Suprapubic skin (tissue), 4 donors: ENCODE measurements at places on chromosomes 6 and 20. TPM values are rescaled to one million over a fixed set of nuclear protein-coding genes. Genes with fewer than 3 reads are reported as not detected.

Gene NCOA5
- 23.2 TPM for total RNA-seq

Gene CGA
- total RNA-seq, result not detected

Gene BMP7
- total RNA-seq, result 32.9 TPM

DNA sequence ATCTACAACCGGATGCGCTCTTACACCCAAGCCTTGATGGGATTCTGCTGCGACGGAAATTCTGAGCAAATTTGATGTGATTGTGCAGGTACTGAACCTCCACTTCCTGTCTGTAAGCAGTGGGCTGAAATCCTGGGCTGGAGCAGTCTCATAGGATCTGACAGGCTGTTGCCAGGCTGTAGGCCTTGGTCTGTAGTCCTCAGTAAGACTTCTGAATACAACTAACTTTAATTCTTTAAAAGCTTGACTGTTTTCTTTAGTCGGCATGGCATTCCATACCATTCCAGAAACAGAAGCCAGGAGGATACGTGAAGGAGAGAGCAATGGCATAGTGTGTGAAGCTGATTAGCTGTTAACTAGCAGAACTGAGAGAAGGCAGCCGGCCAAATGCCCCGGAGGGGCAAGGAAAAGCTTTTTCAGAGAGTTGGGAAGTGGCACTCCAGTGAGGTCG is 68.3 kb downstream of the ADTRP start:
- no peak overlapping the region for H3K4me3 ChIP-seq
- no peak for DNase-seq
- H3K4me1 ChIP-seq, result peaks cover 25% of the 10 kb centered on the region
- no peaks in the 10 kb centered on the region for H3K27me3 ChIP-seq
- no peaks in the 10 kb centered on the region for H3K36me3 ChIP-seq

DNA sequence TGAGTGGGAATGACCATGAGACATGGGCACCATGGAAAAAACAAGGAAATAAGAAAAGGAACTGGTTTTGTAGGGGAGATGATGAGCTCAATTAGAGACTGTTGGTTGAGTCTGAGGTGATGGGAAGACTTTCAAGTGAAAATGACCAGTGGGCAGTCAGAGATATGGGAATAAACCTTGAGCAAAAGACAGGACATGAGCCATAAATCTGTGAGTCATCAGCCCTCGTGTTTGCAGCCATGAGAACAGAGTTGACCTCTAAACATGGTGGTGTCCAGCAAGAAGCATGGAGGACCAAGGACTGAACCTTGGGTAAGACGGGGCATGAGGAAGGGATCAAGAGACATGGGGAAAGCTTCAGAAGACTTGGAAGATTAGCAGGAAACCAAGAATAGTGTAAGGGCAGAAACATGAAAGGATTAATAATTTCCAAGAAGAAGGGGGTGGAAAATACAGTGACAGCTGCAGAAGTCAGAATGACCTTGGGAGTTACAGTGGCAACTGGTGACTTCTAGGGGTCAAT is 280.6 kb upstream of the PRDM1 start:
- H3K4me3 ChIP-seq, result no peak overlapping the region
- H3K36me3 ChIP-seq, result no peaks in the 10 kb centered on the region
- H3K4me1 ChIP-seq, result peaks cover 24% of the 10 kb centered on the region

DNA sequence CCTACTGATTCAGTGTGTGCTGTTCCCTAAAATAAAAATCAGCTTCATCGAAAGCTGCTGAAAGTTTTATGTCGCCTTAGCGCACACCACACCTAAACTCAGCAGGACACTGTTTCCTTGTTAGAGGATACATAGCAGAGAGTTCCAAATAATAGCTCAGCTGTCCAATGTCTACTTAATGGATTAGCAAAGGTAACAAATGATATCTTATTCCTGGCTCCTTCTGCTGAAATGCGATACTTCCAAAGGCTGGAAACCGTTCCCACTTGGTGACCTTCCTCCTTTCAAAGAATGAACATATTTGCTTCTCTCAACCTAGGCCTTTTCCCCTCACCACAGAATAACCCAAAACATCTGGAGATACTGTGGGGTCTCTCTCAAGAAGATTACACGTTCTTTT is 189.5 kb upstream of the GMDS start:
- H3K4me3 ChIP-seq, result no peak overlapping the region
- H3K27me3 ChIP-seq, result no peaks in the 10 kb centered on the region
- no peaks in the 10 kb centered on the region for H3K36me3 ChIP-seq
- no peaks in the 10 kb centered on the region for H3K4me1 ChIP-seq
- DNase-seq, result no peak

GRCh38 chr20:9555781-9556180 is 41.4 kb downstream of the LAMP5 start:
- no peaks in the 10 kb centered on the region for H3K4me1 ChIP-seq
- no peak for DNase-seq
- no peak overlapping the region for H3K27ac ChIP-seq
- H3K36me3 ChIP-seq, result no peaks in the 10 kb centered on the region

DNA sequence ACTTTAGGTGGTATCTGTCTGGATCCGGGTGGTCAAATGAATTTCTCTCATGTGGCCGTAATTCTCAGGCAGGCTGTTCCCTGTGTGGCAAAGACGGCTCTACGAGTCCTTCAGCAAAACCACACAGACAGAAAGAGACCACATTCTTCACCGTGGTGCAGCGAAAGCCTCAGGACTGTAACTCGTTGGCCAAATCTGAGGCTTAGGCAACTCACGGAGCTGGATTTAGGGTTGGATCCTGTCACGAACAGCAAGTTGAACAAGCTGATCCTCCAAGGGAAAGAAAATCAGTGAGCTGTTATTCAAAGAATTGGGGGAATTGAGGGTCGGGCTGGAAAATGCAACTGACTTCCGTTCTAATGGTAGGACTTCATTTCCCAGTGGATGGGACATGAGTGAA is 167.4 kb downstream of the ZMYND8 start:
- peaks cover 3% of the 10 kb centered on the region for H3K27me3 ChIP-seq
- no peak overlapping the region for H3K27ac ChIP-seq
- H3K4me3 ChIP-seq, result no peak overlapping the region
- peaks cover 3% of the 10 kb centered on the region for H3K4me1 ChIP-seq
- DNase-seq, result no peak

GRCh38 chr6:12567682-12568081 is 148.9 kb upstream of the PHACTR1 start:
- no peak overlapping the region for H3K27ac ChIP-seq
- no peaks in the 10 kb centered on the region for H3K27me3 ChIP-seq
- no peak overlapping the region for H3K4me3 ChIP-seq
- H3K36me3 ChIP-seq, result no peaks in the 10 kb centered on the region

DNA sequence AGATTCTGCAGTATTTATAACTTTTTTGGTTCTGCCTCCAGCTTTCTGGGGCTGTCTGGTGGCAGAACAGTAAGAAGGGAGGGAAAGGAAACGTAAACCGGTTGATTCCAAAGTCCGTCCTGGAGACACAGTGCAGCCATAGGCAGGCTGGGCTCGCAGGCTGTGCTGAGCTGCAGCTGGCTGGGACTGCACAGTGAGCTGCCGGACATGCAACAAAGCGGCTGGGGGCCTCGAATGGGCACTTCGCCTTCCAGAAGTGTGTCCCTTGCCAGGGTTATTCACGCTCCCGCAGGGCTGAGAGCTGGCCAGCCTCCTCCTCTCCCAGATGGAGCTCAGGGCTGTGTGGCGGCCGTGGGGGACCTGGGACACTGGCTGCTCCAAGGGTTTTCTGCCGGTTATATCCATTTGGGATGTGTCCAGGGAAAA is 78.1 kb upstream of the CD93 start:
- no peaks in the 10 kb centered on the region for H3K36me3 ChIP-seq
- no peak overlapping the region for H3K4me3 ChIP-seq
- H3K4me1 ChIP-seq, result peaks cover 34% of the 10 kb centered on the region
- H3K27ac ChIP-seq, result no peak overlapping the region

- H3K36me3 ChIP-seq, result peaks cover 19% of the 10 kb centered on the region
- no peak for DNase-seq
- no peaks in the 10 kb centered on the region for H3K27me3 ChIP-seq
- no peak overlapping the region for H3K27ac ChIP-seq
Measured at GRCh38 chr6:73630401-73630800, 23.4 kb downstream of the SLC17A5 start.

GRCh38 chr6:55449225-55449624 is 122.0 kb downstream of the GFRAL start:
- no peaks in the 10 kb centered on the region for H3K36me3 ChIP-seq
- no peak overlapping the region for H3K27ac ChIP-seq
- H3K4me1 ChIP-seq, result no peaks in the 10 kb centered on the region
- DNase-seq, result no peak
- no peak overlapping the region for H3K4me3 ChIP-seq
- no peaks in the 10 kb centered on the region for H3K27me3 ChIP-seq

GRCh38 chr6:164753517-164753916 is 555.9 kb downstream of the C6orf118 start:
- H3K4me3 ChIP-seq, result no peak overlapping the region
- no peaks in the 10 kb centered on the region for H3K36me3 ChIP-seq
- H3K27ac ChIP-seq, result no peak overlapping the region
- H3K4me1 ChIP-seq, result peaks cover 5% of the 10 kb centered on the region

DNA sequence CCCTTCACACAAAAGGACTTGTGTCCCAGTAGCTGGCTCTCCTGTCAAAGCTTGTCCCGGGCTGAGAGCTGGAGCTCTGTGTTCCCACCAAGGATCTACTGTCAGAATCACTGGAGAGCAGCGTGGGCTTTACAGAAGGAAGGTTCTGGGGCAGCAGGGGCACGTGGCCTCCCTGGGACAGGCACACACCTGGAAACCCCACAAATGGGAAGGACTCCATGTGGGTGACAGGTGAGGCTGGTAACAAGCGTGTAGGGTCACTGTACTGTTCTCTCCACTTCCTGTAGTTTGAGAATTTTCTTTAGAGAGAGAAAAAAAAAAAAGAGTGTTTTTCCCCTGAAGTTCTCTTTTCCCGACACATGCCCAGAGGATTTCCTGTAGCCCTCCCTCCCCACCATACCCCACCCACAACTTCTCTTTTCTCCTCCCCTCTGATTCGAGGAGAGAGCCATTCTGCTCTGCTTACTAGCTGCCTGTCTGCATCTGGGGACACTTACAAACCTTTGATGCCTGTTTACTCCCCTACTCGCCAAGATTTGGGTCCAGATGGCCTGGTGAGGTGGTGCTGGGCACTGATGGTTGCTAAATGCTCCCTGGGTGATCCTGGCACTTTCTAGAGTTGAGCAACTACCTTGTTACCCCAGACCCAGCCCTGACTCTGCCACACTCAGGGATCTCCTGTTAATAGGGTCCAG is 84.1 kb upstream of the SIRPA start:
- no peak overlapping the region for H3K4me3 ChIP-seq
- peaks cover 49% of the 10 kb centered on the region for H3K4me1 ChIP-seq
- H3K27me3 ChIP-seq, result no peaks in the 10 kb centered on the region
- no peaks in the 10 kb centered on the region for H3K36me3 ChIP-seq

DNA sequence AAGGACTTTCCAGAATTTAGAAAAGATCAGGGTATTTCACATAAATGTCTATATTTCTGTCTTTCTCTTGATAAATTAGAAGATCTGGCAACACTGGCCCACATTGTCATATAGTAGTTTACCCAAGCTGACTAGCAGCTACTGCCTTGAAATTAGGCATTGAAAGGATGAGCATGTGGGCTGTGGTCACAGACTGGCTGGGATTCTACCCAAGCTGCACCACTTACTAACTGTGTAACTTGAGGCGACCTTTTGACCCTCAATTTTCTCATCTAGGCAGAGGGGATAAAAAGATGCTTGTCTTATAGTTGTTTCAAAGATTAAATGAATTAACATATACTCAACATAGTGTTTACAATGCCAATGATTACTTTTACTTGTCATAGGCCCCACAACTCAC is 152.7 kb upstream of the BMP2 start:
- no peaks in the 10 kb centered on the region for H3K27me3 ChIP-seq
- H3K4me3 ChIP-seq, result no peak overlapping the region
- no peaks in the 10 kb centered on the region for H3K36me3 ChIP-seq
- H3K4me1 ChIP-seq, result no peaks in the 10 kb centered on the region
- H3K27ac ChIP-seq, result no peak overlapping the region

DNA sequence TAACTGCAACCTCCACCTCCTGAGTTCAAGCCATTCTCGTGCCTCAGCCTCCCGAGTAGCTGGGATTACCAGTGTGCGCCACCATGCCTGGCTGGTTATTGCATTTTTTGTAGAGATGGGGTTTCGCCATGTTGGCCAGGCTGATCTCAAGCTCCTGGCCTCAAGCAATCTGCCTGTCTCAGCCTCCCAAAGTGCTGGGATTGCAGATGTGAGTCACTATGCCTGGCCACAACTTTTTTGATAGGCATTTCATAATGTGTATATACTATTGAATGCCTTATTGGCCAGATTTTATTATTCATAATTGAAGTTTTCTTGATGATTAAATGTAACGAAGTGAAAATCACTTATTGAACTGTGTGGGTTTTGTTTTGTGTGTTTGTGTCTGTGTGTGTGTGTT is 27.9 kb downstream of the FIG4 start:
- H3K27ac ChIP-seq, result no peak overlapping the region
- H3K4me3 ChIP-seq, result no peak overlapping the region
- H3K36me3 ChIP-seq, result peaks cover 24% of the 10 kb centered on the region
- no peaks in the 10 kb centered on the region for H3K27me3 ChIP-seq
- no peak for DNase-seq

GRCh38 chr6:81668615-81669047 is 83.8 kb downstream of the TENT5A start:
- no peak for DNase-seq
- no peaks in the 10 kb centered on the region for H3K36me3 ChIP-seq
- H3K4me1 ChIP-seq, result no peaks in the 10 kb centered on the region
- no peak overlapping the region for H3K4me3 ChIP-seq
- no peaks in the 10 kb centered on the region for H3K27me3 ChIP-seq
